ENCODE measurements at places on chromosomes 7 and 10.

DNA sequence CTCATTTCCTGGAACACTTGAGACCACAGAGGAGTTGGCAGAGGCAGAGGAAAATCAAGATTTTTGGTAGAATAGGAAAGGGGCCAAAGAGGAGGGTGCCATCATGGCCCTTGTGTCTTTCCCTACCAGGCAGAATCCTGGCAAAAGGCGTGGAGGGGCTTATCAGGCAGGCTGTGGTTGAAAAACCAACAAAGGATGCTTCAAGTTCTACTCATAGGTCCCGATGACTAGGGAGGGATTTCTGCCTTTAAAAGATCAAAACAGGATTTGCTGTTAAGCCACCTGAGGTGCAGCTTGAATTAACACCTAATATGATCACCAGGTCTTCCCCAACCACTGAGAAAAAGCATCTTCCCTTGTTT, 45.7 kb downstream of the BPGM start:
- H3K27me3 ChIP-seq: no peaks in the 10 kb centered on the region
- no peaks in the 10 kb centered on the region for H3K36me3 ChIP-seq
- DNase-seq: no peak
- H3K4me3 ChIP-seq: no peak overlapping the region
- H3K4me1 ChIP-seq: peaks cover 6% of the 10 kb centered on the region

DNA sequence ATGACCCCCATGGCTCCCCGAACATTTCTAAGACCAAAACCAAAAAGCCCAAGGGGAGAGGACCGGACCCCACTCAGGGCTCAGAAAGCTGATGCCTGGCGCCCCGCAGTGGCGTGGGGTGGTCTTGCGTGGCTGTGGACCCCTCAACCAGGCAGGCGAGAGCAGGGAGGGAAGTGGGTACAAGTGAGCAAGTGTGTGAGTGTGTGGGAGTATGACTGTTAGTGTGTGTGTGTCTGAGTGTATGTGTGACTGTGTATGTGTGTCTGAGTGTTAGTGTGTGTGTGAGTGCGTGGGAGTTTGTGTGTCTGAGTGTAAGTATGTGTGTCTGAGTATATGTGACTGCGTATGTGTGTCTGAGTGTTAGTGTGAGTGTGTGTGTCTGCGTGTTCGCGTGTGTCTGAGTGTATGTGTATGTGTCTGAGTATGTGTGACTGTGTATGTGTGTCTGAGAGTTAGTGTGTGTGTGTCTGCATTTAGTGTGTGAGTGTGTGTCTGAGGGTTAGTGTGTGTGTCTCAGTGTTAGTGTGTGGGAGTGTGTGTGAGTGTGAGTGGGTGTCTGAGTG, 34.0 kb upstream of the INSIG1 start:
- no peaks in the 10 kb centered on the region for H3K36me3 ChIP-seq
- H3K4me1 ChIP-seq: no peaks in the 10 kb centered on the region
- H3K27ac ChIP-seq: no peak overlapping the region
- H3K27me3 ChIP-seq: peaks cover 5% of the 10 kb centered on the region

GRCh38 chr7:128275681-128276080, 34.6 kb downstream of the LEP start:
- no peaks in the 10 kb centered on the region for H3K27me3 ChIP-seq
- no peaks in the 10 kb centered on the region for H3K4me1 ChIP-seq
- H3K27ac ChIP-seq: no peak overlapping the region
- H3K36me3 ChIP-seq: no peaks in the 10 kb centered on the region
- DNase-seq: no peak

DNA sequence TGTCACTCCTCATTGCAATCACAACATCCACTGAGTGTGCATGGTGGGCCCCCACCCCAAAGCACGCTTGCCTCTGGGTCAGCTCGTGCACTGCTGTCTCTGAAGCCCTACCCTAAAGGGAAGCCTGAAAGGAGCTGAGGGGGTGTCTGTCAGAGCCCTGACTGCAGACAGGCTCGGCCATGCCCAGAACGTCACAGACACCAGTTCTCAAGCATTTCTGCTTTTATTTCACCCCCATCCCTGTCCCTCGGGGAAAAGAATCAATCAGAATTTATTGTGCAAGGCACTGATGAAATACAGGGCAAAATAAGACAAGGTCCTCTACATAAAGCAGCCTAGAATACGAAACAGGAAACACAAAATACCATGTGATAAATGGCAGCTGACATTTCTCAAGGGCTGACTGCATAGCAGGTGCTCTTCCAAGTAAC, 231.8 kb downstream of the WDR37 start:
- H3K4me3 ChIP-seq: no peak overlapping the region
- peaks cover 83% of the 10 kb centered on the region for H3K27me3 ChIP-seq
- no peak overlapping the region for H3K27ac ChIP-seq
- no peaks in the 10 kb centered on the region for H3K36me3 ChIP-seq
- no peaks in the 10 kb centered on the region for H3K4me1 ChIP-seq
